ENCODE measurements at places on chromosomes 5 and 9. TPM values are rescaled to one million over a fixed set of nuclear protein-coding genes. Genes with fewer than 3 reads are reported as not detected.

Gene LRRC19
- not detected for total RNA-seq

Gene LIX1
- total RNA-seq: not detected

Gene CCL21
- total RNA-seq: 0.44 TPM

Gene SCGB3A1
- 0.60 TPM for total RNA-seq

Gene C9orf153
- under 0.01 TPM for total RNA-seq

- DNase-seq: no peak
These were observed 39.6 kb downstream of the SFXN1 start for GRCh38 chr5:175517824-175518450.

- peak; percentile 86 for DNase-seq
These were observed 998 bp upstream of the FGF18 start for GRCh38 chr5:171418316-171418981.

GRCh38 chr5:136701191-136701590, 335.8 kb upstream of the TRPC7 start:
- DNase-seq: no peak

DNA sequence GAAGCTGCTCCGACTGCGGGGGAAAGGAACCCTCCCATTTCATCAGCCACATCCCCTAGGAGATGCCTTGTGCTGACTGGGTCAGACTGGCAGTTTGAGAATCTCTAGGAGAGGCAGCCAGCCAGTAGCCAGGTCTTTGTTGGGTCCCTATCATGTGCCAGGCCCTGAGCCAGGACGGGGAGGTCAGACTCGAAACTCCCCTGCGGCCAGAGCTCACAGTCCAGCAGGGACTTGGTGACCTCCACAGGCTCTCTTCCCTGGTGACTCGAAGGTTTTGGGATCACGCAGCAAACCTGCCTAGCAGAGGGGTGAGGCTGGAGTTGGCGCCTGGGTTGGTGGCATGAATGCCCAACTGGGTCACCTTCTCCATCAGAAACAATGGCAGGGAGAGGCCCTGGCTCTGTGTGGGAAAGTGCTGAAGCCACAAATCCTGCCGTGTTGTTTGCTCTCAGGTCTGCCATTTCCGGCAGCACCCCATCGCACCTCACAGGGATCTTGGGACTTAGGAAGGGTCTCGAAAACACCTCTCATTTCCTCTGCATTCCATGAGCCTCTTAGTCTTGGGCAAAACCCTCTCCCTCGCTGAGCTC, 14.4 kb upstream of the ORM1 start:
- no peak for DNase-seq

DNA sequence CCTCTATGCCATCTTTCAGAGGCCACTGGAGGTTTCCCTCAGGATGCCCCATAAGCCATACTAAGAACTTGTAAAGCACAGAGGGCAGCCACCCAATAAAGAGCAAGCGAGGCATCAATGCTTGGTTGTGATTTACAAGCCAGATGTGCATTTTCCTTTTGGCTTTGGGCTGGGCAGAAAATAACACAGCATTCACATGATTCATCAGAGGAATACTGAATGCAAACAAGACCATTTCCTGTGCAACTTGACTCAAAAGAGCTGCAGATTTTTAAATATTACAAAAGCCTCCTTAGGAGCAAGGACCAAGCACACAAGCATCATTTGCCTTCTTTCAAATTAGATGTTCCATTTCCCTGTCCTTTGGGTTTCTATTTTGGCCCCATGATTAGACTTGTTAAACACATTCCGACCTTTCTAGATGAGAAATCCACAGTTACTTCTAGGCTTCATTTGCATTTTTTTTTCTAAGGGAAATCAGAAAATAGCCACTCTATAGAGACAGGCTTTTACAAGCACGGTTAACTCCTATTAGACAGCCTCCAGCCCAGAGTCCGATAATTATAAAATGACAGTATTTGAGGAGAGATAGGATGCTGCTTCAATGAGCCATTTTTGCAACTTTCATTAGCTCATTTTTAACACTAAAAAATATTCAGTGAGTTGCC, 207.8 kb downstream of the SEMA5A start:
- DNase-seq: no peak

- DNase-seq: no peak
These were observed 29.0 kb downstream of the AUH start for GRCh38 chr9:91332546-91333231.

DNA sequence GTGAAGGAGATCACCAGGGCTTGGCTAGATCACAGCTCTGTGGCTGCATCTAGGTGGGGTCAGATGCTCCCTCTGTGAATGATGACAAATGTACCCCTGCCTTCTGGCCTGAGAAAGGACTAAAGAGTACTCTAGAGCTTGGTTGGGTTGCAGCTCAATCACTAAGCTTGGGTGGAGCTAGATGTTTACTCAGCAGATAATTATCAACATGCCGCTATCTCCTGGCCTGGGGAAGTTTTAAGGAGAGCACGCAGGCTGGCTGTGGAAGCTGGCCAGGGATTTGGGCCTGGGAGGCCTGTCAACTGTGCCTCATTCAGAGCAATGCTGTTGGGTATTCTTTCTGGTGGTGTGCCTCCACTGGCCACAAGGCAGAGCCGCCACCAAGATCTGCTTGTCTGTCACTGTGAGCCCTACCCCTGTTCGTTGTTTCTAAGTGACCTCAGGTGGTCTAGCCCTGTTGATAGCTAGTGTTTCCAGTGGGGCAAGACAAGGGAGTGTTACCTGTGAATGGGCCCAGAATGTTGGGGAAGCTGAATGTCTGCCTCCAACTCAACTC, 181.7 kb downstream of the ADGRV1 start:
- no peak for DNase-seq

- no peak for DNase-seq
These were observed 60.6 kb downstream of the IL6ST start for GRCh38 chr5:55934115-55934613.

DNA sequence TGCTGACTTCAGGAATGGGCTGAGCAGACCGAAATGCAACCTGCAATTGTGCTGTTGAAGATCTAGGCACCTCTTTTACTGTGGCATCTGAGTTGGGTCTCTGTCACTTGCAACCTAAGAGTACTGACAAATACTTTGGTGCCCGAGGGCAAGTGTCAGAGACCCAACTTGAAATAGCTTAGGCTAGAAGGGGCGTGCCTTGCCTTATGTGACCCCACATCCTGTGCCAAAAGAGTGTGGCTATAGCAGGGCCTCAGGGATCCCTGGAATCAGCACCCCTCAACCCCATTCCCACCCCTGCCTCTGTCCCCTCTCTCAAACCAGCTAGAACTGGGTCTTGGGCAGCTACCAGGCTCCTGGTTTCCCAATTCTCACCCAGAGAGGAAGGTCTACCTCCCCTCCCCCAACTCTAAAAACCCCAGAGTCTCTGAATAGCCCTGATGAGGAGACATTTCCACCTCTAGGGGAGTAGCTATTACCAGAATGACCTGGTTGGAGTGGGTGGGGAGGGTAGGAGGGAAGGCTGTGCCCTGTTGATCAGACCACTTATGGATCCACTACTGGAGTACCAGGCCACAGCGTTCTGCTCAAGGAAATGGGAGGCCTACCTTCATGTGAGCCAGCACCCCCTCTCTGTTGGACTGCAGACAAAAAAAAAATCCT, 17.5 kb downstream of the RAI14 start:
- DNase-seq: no peak

DNA sequence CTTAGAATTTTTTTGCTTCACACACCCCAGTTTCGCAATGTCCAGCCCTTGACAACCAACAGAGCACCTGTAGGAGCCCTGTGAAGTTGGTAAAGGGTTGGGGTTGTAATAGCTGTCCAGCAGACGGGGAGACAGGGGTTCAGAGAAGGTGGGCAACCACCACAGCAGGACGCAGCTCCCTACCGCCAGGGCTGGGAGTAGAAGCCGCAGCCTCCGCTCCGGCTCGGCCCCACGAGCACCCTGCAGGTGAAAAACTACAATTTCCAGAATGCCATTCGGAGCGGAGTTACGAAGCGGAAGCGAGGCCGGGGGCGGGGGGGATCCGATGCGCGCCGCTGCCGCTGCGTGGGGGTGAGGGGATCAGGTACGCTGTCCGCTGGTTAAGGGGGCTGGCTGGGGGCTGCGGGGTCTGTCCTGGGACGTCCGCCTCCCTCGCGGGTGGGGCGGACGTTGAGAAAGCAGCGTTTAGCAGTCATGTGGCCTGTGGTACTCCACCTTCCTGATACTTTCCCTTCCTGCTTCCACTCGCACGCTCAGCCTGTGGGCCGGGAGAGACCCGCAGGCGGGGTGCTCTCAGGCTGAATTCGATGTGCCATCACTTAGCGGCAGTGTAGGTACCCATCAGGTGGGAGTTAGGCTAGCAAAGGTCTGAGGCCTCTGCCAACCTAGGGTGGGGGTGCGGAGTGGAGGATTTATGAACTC, at the start of gene TRMT10B:
TRMT10B (plus strand) TSS at position 317 of the 702 bp plus-strand sequence. CDS start 8,127 bp downstream, outside the sequence.
- DNase-seq: peak; percentile 83

DNA sequence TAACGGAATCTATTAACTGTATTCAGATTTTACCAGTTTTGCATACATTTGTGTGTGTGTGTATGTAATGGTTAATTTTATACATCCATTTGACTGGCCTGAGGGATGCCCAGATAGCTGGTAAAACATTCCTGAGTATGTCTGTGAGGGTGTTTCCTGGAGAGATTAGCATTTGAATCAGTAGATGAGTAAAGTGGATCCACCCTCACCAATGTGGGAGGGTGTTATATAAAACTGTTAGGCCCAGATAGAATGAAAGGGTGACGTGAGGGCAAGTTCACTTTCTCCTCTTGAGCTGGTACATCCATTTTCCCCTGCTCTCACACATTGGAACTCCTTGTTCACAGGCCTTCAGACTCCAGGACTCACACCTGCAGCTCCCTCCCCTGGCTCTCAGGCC, 88.7 kb downstream of the EMB start:
- DNase-seq: no peak

GRCh38 chr5:76305269-76305668, 97.8 kb upstream of the IQGAP2 start:
- DNase-seq: no peak

DNA sequence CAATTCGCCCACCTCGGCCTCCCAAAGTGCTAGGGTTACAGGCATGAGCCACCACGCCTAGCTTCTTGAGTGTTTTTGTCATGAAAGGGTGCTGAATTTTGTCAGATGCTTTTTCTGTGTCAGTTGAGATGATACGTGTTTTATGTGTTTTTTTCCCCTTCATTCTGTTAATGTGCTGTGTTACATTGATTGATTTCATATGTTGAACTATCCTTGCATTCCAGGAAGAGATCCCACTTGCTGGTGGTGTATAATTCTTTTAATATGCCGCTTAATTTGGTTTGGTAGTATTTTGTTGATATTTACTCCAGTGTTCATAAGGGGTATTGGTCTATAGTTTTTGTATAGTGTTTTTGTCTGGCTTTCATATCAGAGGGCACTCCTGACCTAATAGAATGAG, 13.6 kb downstream of the ZBTB43 start:
- DNase-seq: no peak

- DNase-seq: no peak
These were observed 6.3 kb downstream of the SPEF2 start for GRCh38 chr5:35623991-35624390.

- peak; percentile 10 for DNase-seq
These were observed 207.8 kb upstream of the MAP3K1 start for GRCh38 chr5:56607551-56607950.

DNA sequence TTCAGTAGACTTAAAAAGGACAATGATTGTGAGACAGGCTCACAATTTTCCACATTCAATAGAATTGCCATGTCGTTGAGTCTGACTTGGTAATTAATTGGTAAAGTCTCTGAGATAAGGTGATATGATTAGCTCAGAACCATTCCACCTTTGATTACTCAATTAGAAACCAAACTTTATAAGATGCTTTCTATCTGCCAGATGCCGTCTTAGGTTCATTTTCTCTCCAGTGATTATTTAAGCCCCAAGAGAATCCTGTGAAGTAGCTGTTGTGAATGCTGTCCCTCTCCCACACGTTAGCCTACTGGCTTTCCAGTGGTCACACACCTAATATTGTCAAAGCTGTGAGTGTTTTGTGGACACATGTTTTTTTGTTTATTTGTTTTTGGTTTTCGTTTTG, 528.9 kb upstream of the ZNF462 start:
- no peak for DNase-seq

DNA sequence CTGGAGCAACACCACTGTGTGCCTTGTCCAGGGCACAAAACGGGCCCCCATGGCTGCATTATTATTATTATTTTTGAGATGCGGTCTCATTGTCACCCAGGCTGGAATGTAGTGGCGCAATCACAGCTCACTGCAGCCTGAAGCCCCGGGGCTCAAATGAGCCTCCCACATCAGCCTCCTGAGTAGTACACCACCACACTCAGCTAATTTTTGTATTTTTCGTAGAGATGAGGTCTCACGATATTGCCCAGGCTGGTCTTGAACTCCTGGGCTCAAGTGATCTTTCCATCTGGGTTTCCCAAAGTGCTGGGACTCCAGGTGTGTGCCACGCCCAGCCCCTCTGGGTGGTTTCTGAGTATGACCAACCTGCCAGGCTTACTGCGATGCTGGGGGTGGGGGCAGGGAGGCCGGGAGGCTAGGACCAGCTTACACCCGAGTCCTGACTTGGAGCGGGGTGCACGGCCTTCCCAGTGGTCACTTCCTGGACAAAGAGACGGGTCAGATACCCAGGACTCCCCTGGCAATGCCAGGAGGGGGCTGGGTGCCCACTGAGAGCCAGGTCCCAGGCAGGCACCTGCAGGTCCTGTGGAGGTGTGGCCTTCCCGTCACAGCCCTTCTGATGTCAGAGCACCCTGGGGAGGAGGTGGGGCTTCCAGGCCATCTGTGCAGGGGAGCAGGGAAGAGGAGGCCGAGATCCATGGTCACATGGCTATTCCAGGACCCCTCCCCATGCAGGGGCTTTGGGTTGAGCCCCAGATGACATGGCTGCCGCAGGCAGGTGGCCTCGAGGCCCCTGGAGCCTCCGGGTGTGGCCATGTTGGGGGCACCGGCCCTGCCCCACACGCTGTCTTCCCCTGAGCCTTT, 8.3 kb upstream of the NRARP start:
- no peak for DNase-seq

- DNase-seq: no peak
These were observed 16.0 kb upstream of the SLC22A4 start for GRCh38 chr5:132277971-132278853.

GRCh38 chr5:14414656-14415023, 167.0 kb upstream of the OTULINL start:
- DNase-seq: no peak

- no peak for DNase-seq
These were observed 34.0 kb downstream of the SCGB3A1 start for GRCh38 chr5:180557217-180557809.

DNA sequence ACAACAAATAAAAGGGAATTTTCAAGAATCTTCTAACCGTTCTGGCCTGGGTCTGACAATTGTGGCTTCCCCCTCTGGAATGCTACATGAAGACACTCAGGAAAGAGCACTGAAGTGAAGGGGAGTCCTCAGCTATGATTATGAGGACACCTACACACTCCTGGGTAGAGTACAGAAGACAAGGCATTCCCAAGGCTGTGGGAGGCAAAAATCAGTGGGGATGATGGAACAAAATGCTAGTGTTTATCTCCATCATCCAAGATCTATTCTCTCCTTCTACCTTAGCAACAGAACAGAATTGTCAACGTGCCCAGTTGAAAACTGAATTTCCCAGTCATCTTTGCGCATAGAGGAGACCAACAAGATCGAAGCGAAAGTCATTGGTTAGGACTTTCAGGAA, 130.1 kb upstream of the LARP1 start:
- no peak for DNase-seq
